Activated CD4-positive, alpha-beta memory T cell treated with anti-CD3 and anti-CD28 coated beads, Interleukin-2, amount 10 ng/mL, durations not matched to agents 7 days and 5 days (primary cell): ENCODE measurements at places on chromosomes 7 and 10. TPM values are rescaled to one million over a fixed set of nuclear protein-coding genes. Genes with fewer than 3 reads are reported as not detected.
A peak's percentile ranks its signal among the peaks of the same experiment; 100 is the strongest.

TSPAN13 gene
- total RNA-seq, result 0.40 TPM

RAMP3 gene
- total RNA-seq, result not detected

ZNF503 gene
- 0.35 TPM for total RNA-seq

ADIRF gene
- not detected for total RNA-seq

TSPAN33 gene
- 0.48 TPM for total RNA-seq

C10orf53 gene
- not detected for total RNA-seq

AKR1C8 gene
- total RNA-seq, result 0.63 TPM

CARD11 gene
- total RNA-seq, result 163 TPM

TMEM270 gene
- not detected for total RNA-seq

NFE2L3 gene
- 21.5 TPM for total RNA-seq

NPSR1 gene
- total RNA-seq, result not detected

SEMA4G gene
- 0.98 TPM for total RNA-seq

DNA sequence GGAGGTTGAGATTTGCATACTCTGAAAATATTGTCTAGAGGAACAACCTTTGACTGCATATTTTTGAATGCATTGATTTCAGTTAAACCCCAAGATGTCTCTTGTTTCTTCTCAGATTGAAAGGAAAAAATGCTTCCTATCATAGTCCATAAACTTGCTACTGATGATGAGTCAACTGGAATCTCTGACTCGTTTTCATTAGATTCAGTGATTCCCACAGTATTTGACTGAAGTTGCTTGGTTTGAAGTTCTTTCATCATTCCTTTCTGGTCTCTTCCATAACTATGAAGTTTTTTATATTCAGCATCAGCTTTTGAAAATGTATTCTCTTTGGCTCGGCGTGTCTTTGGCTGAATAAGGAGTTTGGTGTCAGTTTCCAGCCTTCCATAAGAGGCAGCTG, 10.7 kb downstream of the PEX1 start:
- DNase-seq, result no peak

DNA sequence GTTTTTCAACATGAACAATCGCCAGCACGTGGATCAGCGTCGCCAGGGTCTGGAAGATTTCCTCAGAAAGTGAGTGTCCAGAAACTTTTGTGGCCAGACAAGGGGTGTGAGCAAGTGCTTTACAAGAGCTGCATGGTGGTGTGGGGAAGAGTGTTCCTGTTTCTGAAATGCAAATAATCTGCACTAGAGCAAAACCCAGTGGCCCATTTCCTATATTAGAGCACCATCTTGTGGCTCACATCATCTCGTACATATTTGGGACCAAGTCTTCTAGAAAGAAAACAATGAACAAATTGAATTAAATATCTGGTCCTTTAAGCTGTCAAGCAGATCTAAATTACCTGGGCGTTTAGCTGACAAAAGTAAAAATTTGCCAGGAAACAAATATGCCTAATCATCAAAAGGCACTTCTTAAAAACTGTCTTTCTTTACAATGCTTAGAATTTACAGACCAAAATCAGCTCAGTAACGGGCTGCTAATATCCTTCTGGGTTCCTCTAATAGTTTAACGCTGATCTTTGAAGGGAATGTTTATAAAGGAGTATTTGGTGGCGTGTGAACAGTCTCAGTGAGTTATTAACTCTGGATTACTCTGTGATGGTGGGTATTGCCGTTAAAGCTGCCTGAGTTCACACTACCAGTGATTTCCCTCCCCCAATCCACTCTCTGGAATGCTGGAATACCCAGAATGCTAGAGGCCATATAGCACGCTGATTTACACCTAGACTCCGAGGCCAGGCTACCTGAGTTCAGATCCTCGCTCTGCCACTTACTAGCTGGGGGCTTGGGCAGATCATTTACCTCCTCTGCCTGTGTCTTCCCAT, 73.6 kb downstream of the SNX10 start:
- peak; percentile 58 for DNase-seq

DNA sequence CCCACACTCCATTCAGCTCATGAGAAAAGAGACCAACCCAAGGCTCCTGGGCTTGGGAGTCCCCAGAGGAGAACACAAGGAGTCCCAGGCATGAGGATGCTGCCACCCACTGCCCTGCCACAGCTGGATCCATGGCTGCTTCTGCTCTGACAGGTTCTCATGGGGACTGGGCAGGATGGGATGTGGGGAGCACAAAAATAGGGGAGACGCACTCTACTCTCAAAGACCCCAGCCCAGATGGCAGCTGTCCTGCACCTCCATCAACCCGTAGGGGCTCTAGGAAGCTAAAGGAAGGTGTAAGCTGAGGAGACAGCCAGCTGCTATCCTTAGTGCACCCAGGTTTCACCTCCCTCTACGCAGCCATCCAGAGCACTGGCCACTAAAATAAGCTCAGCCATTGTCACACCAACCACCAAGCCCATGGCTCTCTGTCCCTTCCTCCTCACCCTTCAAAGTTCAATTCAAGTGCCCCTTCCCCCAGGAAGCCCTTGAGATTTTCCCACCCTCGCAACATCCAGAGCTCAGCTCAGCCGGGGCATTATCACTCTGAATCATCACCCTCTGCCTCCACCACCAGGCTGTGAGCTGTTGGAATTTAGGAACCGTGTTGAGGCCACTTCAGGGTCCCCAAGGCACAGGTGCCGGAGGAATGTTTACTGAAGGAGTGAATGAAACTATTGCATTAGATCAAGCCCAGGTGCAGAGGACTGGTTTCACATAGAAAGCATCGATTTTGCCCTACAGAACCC, 142.1 kb downstream of the GRID1 start:
- DNase-seq, result no peak

- DNase-seq, result no peak
These were observed 237.3 kb downstream of the ZMYND11 start for GRCh38 chr10:372566-372965.

DNA sequence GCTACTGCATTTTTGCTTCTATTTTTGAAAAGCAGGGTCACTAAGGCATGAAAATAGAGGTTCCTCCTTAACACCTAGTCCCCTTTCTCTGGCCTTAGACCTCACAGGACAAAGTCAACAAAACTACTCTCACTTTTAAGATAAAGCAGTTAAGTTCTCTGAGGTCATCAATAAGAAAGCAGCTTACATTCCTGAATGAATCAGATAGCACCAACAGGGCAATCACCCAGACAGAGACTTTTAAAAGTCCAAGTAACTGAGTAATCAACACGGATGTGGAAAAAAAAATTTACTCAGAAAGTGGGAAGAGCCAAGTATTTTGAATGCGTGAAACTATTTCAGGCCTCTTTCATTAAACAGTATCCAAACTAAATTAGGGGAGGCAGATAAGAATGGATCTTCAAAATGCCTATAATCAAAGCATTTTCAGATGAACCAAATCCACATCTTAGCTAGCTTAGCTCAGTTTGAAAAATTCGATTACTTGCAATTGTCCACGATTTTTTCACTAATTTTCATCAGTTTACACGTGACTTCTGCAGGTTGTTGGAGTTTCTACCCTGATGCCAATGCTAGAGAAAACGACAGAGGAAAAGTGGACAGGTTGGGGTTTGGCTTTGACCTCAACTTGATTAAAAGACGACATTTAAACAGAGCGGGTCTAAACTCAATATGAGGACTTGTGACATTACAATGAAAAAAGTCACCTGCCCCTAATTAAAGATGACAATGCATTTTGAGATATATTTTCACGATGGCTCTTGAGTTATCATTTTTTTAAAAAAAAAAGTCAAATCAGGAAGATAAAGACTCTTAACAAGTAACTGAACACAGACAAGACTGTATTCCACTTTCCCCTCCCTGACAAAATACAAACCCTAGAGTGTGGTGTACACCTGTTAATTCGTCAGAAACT, 1.6 kb downstream of the BEND7 start:
- no peak for DNase-seq

- no peak for DNase-seq
These were observed 227.2 kb downstream of the RELN start for GRCh38 chr7:103762065-103762760.

GRCh38 chr10:45593938-45594275, 78.7 kb downstream of the ZFAND4 start:
- no peak for DNase-seq

DNA sequence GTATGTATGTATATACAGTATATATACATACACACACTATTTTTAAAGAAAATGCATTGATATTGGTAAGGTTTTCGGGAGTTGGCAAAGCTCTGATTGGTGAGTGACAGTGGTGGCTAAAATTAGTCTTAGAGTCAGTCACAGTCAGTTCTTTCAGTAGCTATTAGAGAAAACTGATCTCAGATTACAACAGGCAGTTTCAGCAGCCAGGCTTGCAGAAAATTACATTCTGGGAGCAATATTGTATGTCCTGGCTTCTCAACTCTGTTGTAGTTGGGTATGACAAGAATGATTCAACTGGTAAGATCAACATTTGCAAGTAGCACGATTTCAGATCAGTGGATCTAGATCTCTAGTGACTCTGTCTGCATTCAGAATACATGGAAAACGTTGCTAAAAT, 897.9 kb upstream of the AUTS2 start:
- DNase-seq, result no peak

- no peak for DNase-seq
These were observed 43.9 kb downstream of the DOCK4 start for GRCh38 chr7:112162142-112162766.

GRCh38 chr10:3787016-3787400, 2.0 kb upstream of the KLF6 start:
- no peak for DNase-seq

DNA sequence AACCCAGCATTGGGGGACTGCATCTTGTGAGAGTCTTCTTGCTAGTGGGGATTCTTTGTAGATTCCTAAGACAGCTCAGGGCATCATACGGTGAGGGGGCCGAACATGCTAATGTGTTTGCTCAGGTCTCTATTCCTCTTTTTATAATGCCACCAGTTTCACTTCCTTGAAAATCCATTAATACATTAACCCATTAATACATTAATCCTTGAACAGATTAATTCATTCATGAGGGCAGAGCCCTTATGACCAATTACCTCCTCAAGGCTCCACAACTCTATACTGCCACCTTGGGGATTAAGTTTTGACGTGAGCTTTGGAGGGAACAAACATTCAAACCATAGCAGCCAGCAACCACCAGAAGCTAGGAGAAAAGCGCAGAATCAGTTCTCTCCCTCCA, 67.2 kb upstream of the POT1 start:
- DNase-seq, result no peak

DNA sequence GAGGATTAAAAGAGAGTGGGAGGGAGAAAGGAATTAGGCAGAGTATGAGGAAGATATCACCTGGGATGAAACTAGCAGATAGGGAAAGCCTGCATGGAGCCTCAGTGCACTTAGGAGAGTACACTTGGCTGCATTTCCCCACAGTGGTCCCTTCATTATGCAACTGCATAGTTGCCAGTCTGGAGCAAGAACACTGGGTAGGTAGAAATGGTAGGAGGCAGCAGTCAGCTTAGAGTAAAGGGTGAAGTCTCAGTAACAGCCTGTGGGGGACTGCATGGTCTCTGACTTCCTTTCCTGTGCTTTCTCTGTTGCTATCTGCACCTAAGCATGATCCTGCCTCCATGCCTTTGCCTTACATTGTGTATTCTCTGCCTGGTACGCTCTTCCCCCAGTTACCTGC, 14.0 kb upstream of the PCGF5 start:
- DNase-seq, result no peak

DNA sequence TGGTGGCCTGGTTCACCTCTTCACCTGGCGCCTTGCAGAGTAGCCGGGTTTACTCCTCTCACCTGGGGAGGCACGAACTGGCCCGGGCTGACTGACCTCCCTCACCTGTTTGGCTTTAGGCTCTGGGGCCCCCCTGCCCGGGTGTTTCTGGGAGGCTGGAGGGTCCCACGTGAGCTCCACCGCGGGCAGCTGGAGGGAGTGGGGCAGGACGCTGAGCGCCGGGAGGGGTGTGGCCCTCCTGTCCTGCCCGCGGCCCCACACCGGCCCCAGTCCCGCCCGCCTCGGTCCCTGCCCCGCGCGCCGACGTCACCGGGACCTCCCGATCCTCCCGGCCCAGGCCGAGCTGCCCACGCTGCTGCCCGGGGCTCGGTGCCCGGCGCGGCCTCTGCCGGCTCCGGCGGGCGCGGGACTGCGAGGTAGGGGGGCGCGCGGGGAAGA, at the start of gene AMZ1:
Gene AMZ1 (plus strand): TSS at position 322 of the 438 bp plus-strand sequence. CDS start 12,250 bp downstream, outside the sequence.
- DNase-seq, result no peak

- no peak for DNase-seq
These were observed 3.4 kb downstream of the IFRD1 start for GRCh38 chr7:112453505-112454171.

DNA sequence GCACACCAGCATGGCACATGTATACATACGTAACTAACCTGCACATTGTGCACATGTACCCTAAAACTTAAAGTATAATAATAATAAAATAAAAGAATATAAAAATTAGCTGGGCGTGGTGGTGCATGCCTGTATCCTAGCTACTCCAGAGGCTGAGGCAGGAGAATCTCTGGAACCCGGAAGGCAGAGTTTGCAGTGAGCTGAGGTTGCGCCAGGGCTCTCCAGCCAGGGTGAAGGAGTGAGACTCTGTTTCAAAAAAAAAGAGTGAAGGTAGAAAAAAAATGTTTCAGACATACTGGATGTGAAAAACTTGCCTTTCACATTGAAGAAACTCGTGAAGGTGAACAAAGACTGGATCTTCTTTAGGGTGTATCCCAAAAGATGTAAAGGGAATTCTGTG, 26.7 kb downstream of the TSPAN14 start:
- peak; percentile 1 for DNase-seq

- no peak for DNase-seq
These were observed 214.5 kb downstream of the DIP2C start for GRCh38 chr10:474946-475345.

DNA sequence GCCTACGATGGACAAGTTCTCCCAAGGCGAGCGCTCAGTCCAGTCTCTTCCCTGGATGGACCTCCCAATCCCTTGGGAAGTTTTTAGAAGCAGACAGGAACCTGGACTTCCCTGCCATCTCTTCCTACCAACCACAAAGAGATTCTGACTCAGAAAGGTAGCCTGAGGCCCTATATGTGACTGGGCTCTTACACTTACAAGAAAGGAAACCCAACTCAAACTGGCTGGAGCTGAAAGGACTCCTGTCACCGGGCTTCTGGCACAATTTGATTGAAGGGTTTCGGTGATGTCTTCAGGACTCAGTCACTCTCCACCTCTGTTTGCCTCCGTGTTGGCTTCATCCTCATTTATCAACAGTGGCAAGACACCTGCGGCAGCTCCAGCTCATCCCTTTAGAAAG, 3.7 kb upstream of the COL13A1 start:
- no peak for DNase-seq

GRCh38 chr7:125504848-125505247, 575.2 kb upstream of the POT1 start:
- no peak for DNase-seq

GRCh38 chr7:140697447-140698143, 1.1 kb downstream of the NDUFB2 start:
- no peak for DNase-seq

DNA sequence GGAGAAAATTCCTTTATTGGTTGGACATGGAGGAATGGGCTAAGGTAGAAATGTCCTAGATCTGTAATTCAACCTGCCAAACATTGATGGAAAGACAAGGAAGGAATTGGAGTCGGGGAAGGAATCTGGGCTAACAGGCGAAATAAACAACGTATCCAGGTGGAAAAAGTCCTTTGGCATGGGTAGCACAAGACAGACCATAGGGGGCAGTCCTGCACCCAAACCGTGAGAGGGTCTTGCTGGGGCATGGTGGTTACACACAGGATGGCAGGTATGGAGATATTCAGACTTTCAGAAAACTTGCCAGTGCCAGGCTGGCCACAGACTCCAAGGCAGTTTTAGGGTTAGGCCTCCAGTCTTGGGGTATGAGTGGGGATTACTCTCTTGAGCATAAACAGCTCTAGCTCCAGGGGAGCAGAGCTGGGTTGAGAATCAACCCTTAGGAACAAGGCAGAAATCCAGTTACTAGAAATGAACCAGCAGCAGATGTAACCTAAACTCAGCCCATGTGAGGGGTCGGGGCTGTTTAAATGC, 188.6 kb upstream of the GDF10 start:
- DNase-seq, result no peak
